ENCODE measurements at places on chromosomes 1 and 21.

DNA sequence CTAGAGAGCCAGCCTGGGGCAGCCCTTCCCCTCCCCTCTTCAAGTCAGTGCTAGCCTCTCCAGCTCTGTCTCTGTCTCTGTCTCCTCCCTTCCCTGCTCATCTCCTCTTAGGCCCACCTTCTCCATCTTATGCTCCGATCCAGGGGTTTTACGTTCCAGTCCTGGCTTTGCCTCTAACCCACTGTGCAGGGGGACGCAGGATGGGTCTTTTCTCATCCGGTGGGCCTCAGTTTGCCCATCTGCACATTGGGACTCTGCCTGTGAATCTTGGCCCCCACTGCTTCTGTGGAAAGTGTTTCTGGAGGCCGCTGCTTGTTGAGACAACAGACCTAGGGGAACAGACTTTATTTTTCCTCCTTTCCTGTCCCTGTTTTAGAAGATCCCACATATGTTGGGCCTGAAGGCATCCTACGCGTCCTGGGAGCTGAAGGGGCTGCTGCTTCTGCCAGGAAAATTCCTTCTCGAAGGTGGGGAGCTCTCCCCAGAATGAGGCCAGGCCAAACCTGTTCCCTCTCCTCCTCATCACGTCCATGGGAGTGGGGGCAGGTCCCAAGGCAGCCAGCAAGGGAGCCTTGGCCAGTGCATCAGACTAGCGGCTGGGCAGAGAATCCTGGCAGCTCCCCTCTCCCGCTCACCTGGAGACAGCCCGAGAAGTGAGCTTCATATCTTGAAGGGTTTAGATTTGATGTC is 99.5 kb upstream of the CSF3R start:
- DNase-seq = no peak

- DNase-seq = no peak
Measured at GRCh38 chr1:41488040-41488951, 3.8 kb upstream of the EDN2 start.

- peak; percentile 89 for DNase-seq
Measured at GRCh38 chr21:42760951-42761751, 107.7 kb downstream of the PDE9A start.

DNA sequence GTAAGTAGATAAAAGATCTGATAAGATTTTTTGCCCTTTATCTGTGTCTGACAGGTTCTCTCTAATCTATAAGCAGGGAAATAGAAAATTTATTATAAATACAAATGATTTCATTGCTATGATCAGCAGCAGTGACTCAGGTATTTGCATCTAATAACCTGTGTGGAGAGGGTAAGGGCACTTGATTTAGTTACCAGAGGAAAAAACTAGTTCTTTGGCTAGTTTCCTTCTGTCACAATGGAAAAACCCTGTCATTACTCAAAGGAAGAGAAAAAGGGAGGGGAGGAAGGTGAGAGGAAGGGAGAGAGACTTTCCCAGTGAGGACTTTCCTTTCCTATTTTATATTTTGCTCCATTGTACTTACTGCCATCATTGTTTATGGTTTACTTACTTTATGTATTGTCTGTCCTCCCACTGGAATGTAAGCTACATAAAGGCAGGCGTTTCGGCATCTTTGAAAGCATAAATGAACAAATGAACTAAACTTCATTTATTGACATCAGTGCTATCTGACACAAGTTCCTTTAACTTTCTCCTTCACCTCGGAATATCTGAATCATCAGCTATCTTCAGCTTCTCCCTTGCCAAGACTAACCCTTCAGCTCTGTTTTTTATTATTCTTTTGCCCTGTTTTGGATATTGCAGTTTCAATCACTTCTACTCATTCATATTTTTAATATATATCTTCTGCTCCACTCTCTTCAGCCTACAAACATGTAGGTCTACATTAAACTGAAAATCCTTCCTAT is 34.9 kb downstream of the WDR3 start:
- no peak for DNase-seq

- no peak for DNase-seq
Measured at GRCh38 chr1:200951016-200951415, 56.3 kb downstream of the INAVA start.

- DNase-seq = no peak
Measured at GRCh38 chr1:225412321-225412720, 15.5 kb downstream of the LBR start.

DNA sequence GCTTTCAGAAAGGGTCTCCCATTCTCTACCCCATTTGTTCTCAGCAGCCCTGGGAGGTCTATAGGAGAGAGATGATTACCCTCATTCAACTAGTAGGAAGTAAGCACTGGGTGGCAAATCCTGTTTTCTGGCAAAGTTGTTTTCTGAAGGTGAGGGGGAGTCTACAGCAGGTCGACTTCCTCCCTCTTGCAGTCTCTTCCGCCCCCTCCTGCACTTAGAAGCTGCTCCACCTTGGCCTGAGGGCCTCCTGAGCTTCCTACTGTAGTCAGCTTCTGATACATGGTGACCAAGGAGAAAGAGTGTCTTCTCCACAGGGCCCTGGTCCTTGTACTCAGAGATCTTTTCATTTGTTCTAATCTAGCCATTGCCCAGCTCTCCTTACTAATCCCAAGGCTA is 93.1 kb downstream of the RGL1 start:
- no peak for DNase-seq

DNA sequence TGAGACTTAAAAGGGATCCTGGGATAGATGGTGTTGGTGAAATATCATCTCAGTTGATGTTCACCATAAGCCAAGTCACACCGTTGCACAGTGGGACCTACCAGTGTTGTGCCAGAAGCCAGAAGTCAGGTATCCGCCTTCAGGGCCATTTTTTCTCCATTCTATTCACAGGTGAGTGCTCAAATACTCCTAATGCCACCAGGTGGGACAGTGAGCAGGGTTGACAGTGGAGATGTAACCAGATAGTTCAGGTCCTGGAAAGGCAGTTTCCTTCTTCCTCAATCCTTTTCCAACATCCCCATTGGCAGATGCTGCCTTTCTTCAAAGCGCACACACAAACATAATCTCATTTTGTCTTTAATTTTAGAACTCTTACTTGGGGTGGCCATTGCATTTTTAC is 11.6 kb downstream of the CD160 start:
- DNase-seq = no peak

Data from NCI-H1417 (cell line).